Stimulated activated CD8-positive, alpha-beta memory T cell treated with anti-CD3 and anti-CD28 coated beads, Interleukin-2, amount 100 ng/mL, for 1 hour (primary cell): ENCODE measurements at places on chromosomes 6 and 20.

DNA sequence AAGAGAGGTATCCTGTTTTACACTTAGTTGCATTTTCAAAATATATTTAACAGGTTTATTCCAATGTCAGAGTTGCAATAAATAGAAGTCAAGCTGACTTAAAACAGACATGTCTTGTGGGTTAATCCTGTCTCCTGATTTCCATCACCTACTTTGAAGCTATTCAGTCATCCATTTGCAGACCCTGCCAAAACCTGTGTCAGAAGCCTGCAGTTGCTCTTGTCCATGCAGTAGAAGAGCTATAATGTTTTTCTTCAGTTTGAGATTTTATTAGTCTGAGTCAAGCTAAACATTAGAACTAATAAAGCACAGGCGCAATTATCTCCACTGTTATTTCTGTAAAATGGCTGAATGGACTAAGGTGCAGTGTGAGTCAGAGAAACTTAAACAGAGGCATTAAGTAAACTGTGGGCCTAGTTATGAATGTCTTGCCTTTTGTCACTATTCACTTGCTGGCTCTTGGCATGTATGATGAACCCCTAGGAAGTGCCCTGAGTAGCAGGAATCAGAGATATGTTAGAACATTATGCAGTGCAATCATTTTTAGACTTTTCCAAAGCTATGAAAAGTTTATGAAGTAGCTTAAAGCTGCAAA is 11.0 kb upstream of the HDGFL1 start:
- no peak for DNase-seq

DNA sequence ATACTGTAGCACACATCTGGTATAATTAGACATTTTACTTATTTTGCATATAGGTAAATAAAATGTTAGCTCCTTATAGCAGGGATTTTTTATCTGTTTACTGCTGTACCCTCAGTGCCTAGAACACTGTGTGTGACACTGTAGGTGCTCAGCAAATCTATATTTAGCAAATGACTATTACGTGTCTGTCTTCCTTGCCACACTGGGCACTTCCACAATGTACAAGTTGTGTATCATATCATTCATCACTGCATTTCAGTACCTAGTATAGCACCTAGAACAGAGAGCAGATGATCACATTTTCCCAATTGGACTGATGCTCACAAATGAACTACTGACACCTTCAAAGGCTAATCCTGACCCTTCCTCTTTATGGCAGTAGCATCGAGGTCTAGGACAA is 115.6 kb downstream of the MYB start:
- no peak for DNase-seq

DNA sequence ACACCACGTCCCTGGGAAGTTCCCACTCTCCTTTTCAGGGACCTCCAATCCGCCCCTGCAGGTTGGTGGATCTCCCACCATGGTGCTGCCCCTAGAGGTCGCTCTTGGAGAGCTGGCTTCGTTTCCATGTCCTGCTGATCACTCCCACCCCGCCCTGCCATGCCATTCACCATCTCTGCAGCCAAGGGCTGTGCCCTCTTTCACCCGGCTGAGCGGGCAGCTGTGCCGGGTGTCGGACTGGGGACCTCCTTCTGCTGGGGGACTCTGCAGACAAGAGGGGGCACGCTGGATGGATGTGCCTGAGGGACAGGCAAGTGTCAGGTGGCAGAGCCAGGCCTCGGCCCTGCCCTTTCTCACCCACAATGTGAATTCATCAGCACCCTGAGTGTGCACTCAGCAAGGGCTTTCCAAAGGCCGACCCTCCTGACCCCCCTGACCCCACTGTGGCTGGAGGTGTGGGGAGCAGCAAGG is 347.0 kb downstream of the CDH4 start:
- DNase-seq: no peak

DNA sequence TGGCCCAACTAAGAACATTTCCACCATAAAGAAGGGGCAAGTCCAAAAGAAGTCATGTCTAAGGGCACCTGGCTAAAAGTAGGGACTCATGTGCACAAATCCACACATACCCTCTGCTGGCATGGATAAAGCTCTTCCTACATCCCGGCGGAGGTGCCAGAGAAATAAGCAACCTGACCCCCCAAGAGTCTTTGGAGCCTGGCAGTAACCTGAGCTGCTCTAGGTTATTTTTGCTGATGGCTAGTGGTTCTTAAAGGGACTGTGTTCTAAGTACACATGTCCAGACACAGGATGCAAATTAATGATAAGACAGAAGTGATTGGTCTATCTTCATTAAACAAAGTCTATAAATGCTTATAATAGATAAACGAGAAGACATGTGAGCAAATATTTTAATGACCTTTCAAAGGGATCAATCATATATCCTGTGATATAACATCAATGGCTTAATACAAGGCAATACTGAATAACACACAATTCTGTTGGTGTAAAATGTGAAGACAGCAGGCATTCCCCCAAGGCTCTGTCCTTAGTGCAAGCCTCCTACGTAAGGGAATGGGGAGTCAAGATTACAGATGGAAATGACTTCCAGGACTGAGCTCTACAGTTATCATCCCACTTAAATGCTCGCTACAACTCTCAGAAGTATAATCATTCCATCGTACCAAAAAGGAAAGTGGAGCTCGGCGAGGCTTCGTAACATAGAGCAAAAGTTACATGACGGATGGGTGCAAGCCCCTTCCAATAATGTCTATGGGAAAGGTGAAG is 52.5 kb downstream of the HIVEP2 start:
- no peak for DNase-seq

DNA sequence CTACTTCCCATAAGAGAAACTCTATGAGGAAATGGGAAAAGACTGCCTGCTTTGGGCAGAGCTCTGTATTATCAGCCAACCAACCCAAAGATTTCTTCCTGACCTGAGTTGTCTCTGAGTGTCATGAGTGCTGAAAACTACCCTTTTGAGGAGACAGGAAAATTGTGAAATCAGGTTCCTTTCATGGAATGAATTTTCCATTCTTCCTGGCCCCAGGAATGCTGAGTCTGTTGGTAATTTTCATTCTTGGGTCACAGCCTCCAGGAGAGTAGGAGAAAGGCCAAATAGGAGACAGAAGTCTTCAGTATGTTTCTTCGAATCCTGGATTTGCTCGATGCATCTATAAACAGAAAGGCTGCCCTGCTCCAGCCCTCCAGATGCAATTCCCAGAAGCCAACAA is 53.6 kb downstream of the SCML4 start:
- no peak for DNase-seq
